SHP77 (cell line): ENCODE measurements at places on chromosomes 2 and 18.

DNA sequence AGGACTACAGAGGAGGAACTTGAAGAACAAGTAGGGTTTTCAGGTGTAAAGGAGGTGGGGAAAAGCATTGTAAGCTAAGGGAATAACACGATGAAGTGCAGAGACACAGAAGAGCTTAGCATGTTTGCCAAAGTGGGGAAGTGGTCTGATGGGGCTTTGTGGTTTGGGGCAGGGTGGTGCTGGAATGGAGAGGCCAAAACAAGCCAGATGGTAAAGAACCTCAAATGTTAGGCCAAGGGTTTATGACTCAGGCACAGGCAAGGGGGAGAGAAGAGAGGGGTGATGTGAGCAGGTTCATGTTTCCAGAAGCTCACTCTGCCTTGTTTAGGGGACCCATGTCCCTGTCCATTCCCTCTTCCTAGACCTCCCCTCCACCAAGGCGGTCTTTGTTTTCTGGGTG, 104.5 kb upstream of the YWHAQ start:
- no peak for DNase-seq

GRCh38 chr2:10036095-10036884, 7.1 kb upstream of the KLF11 start:
- DNase-seq: no peak

DNA sequence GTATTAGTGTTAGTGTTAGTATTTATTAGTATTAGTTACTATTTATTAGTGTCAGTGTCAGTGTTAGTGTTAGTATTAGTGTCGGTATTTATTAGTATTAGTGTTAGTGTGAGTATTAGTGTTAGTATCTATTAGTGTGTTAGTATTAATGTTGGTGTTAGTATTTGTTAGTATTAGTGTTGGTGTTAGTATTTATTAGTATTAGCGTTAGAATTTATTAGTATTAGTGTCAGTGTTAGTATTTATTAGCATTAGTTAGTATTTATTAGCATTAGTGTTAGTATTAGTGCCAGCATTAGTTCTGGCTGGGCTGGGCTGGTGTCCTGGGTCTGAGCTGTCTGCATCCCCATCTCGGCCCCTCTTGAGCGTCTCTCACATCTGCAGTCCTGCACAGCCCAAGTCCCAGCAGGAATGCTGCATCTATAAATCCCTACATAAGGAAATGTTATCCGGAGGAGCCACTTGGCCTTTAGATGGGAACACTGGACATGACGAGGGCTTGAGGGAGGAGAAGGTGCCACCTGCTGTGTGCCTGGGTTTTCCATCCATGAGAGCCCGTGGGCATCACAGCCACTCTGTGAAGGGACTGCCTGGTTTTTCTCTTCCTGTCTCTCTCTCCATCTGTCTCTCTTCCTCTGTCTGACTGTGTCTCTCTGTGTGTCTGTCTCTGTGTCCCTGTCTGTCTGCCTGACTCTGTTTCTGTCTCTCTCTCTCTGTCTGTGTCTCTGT, 33.6 kb downstream of the TWIST2 start:
- peak; percentile 16 for DNase-seq

DNA sequence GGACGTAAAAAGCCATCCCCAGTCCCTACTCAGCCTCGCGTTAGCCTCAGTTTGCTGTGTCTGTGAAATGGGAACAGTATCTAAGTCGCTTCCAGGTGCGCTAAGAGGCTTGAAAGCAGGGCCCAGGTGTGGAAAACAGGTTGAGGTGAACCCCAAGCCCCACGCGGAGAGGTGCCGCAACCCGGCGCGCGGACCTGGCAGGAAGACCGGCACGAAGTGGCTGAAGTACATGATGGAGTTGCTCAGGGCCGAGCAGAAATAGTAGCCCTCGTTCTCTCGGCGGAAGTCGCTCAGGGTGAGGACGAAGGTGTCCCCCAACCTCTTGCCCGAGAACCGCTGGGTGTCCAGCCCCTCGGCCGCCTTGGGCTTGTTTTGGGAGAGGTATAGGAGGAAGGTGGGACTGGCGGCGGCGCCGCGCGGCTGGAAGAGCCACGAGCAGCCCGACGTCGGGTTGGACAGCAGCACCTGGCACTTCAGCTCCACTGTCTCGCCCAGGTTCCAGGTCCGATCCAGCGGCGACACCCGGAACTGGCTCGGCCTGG, 508 bp downstream of the CD8A start:
- DNase-seq: no peak
